NCI-H1436 treated with DMSO at 0.1 percent for 48 hours (cell line): ENCODE measurements at places on chromosomes 16 and 17.

DNA sequence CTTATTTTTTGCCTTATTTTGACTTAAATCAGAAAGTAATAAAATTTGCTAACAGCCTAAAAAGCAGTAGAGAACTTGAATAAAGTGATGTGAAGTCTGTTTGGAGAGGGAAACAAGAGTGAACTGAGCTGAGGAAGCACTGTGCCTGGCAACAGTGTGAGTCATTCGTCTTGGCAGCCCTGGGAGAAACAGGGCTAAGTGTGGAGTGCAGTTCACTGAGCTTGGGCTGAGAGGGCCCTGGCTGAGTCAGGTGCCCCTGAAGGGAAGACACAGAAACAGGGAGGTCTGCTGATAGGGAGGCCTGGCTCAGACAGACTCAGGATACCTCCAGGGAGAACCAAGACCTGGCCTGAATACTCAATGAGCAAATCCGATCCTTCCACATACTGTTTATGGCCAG, 132.1 kb downstream of the HS3ST4 start:
- no peak for DNase-seq

GRCh38 chr17:67974598-67975066, 21.6 kb downstream of the C17orf58 start:
- DNase-seq, result no peak

GRCh38 chr17:77933777-77934398, 24.6 kb upstream of the TNRC6C start:
- DNase-seq, result no peak

- no peak for DNase-seq
Measured at GRCh38 chr16:2897110-2897509, 14.1 kb downstream of the FLYWCH2 start.

DNA sequence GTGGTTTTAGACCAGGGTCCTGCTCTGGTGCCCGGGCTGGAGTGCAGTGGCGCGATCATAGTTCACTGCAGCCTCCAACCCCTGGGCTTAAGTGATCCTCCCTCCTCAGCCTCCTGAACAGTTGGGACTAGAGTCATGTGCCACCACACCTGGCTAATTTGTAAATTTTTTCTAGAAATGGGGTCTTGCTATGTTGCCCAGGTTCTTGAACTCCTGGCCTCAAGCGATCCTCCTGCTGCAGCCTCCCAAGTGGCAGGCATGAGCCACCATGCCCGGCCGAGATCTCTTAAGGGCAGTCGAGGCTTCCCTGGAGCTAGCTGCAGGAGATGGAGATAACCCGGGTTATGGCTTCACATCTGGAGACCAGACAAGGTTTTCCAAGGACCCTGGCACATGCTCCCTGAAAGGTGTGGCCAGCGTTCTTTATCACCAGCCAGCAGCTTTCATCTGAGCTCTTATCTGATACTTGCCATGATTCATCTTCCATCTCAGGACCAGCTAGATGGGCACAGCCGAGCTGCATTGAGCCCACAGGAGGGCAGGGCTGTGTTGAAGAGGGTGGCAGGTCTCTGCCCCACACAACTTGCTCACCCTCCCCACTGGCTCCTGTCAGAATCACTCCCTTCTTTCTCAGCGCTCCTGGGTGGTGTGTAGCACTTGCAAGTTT, 28.6 kb downstream of the SCNN1B start:
- no peak for DNase-seq

GRCh38 chr16:6047325-6047724, 949.7 kb upstream of the EEF2KMT start:
- DNase-seq, result no peak

- no peak for DNase-seq
Measured at GRCh38 chr17:35171834-35172233, 22.4 kb downstream of the SLC35G3 start.

DNA sequence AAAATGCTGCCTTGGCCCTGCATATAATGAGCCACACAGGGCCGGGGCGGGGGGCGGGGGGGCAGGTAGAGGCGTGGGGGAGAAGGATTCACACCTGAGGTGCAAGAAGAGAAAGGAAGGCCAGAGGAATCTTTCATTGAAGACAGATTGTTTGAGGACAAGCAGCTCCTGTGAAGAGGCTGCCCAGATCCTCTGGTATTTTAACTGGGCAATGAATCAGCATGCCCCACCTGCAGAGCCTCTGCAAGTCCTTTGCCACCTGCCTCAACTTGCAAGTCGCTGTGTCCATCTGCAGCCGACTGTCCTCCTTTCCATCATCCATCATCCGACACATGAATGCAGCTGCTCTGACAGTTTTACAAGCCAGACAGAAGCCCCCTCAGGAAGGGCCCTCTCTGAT, 1.2 kb upstream of the SOST start:
- DNase-seq, result no peak

GRCh38 chr17:31428111-31428510, 36.6 kb downstream of the RAB11FIP4 start:
- no peak for DNase-seq

DNA sequence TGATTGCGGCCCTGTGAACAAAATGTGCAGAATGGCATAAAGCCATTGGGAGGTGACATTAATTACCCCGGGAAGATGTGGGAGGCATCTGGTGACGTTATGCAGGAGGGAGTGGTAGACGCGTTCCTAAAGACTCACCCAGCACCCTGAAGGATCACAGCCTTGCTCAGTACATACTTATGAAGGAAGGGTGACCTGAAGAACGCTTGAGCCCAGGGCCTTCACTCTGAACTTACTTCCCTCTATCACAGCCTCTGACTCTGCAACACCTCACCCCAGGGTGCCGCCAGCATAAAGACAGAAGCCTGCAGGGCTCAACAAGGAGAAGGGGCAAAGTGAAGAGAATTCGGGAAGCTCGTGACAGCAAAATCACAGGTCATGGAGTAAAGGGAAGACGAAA, 9.4 kb downstream of the MFSD6L start:
- DNase-seq, result no peak

GRCh38 chr16:48393485-48394354, 8.5 kb upstream of the SIAH1 start:
- DNase-seq, result no peak

DNA sequence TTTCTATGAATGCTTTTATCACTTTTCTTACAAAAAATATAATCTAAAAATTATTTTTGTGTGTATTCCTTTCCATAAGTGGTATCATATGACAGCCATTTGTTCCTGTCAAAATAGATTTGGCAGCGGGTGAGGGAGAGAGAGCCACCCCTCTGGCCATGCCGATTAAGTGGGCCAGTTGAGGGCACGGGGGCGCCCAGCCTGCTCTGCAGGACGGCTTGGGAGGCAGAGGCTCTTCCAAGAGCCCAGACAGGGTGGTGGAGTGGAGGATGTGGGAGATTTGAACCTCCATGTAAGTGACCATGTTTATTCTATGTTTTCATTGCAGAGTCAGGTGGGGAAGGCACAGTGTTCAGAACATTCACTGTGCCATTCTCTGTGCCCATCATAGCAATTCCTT, 88.8 kb downstream of the IRX3 start:
- DNase-seq, result no peak

DNA sequence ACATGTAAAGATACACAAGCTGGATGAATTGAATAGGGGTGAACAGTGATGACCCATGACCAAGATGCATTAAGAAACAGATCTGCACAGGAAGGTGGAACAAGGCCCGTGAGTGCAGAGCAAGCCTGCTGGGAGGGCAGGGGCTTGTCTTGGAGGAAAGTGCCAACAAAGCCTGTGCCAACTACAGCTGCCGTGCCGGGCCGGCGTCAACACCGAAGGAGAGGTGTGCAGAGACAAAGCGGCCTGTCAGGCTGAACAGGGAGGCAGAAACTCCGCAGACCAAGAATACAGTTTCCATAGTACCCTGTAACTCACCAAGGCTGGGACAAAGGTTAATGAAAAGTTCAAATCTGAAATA, 46.7 kb downstream of the ANKRD11 start:
- DNase-seq, result no peak

DNA sequence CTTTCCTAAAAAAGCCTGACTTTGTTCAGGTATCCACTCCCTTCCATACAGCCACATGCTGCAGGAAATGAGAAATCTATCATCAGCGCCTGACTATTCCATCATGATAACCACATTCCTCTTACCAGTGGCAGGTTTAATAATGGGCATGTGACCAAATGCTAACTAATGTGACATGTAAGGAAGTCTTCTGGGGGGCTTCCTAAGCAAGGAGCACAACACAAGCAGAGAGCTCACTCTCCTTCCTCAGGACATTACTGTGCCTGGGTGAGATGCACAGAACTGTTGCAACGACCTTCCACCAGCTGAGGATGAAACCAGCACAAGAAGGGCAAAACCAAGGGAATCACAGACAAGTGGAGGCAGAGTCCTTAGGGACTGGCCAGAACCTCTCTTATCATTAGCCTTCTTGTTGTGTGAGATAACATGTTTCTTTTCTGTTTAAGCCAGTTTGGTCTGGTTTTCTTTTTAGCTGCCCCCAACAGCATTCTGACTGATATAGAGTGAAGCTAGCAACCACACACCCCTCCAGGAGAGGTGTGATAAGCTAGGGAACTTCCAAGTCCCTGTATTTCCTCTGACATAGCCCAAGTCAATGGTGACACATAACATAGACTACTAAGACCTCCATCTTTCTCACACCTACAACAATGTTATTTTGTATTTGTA, 16.9 kb downstream of the MYO1D start:
- DNase-seq, result no peak

DNA sequence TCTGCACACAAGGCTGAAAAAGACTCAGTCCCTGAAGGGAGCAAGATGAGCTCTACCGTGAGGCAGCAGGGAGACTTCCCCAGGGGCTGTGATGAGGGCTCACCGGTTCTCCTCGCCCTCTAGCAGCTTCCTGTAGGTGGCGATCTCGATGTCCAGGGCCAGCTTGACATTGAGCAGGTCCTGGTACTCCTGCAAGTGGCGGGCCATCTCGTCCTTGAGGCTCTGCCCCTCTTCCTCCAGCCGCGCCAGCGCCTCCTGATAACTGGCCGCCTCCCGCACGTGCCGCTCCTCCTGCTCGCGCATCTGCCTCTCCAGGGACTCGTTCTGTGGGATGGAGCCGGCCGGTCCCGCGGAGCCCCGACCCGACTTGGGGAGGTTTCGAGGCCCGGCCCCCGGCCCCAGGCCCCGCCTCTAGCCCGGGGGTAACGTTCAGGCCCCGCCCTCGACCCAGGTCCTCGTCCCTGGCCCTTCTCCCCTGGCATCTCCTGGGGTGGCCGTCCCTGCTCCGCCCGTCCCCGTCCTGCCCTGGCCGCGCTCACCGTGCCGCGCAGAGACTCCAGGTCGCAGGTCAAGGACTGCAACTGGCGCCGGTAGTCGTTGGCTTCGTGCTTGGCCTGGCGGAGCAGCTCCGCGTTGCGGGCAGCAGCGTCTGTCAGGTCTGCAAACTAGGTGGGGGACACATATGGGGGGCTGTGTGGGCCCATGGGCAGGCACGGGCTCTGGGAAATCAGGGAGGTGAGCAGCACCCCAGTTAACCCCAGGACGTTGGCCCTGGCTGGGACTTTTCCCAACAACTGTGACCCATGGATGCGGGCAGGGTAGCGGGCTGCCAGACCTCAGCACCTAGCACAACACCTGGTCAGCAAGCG, 3.9 kb downstream of the GFAP start:
- DNase-seq, result no peak

DNA sequence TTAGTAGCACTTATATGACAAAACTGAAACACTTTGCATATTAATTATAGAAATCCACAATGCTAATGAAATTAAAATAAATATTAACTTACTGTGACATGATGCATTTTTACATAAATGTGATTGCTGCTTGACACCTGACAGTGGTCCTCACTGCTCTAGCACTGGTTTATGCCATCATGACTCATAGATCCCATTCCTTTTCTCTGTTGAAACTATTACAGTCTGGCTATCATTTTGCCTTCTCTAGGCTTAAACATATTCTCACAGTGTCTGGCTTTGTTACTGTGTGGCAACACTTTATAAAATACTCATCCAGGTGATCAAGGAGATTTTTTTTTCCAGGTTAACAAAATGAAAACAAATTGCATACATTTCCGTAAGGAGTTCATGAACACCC, 108.0 kb downstream of the MRTFB start:
- DNase-seq, result no peak

DNA sequence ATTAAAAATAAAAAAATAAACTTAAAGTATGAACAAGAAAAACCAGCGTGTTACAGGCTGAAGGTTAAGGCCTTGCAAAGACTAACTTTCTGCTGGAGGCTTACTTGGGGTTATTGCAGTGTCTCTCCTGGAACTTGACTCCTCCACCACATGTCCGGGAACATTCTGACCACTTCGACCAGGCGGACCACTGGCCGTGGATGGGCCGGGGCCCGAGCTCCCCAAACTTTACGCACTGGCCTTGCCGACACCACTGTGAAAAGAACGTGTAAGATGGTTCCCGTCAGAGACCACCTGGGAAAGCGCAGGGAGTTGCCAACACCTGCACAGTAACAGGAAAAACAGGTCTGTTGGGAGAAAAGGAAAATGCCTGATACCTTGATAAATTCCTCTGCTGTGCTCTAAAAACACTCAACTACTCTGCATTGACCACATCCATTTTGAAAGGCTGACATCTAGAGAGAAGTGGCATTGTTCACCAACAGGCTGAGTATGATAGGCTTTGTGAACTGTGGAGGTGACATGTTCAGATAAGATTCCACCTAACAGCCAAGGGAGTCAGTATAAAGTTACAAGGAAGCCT, 99.1 kb downstream of the ADAMTS18 start:
- DNase-seq, result no peak

GRCh38 chr16:81455006-81455405, 10.4 kb downstream of the CMIP start:
- DNase-seq, result no peak

GRCh38 chr17:28549236-28550132, 2.9 kb downstream of the UNC119 start:
- no peak for DNase-seq

GRCh38 chr17:79350533-79350932, 260.3 kb downstream of the RBFOX3 start:
- DNase-seq, result no peak

DNA sequence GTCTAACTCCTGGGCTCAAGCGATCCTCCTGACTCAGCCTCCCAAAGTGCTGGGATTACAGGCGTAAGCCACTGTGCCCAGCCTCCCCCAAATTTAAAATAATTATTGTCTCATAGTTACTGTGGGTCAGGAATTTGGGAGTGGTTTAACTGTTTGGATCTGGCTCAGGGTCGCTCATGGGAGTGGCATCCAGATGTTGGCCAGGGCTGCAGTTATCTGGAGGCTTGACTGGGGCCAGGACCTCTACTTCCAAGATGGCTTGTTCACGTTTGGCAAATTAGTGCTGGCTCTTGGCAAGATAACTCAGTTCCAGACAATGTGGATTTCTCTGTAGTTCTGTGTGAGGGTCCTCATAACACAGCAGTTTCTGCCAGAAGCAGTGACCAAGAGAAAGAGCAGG, 8.0 kb downstream of the TEN1 start:
- DNase-seq, result no peak

DNA sequence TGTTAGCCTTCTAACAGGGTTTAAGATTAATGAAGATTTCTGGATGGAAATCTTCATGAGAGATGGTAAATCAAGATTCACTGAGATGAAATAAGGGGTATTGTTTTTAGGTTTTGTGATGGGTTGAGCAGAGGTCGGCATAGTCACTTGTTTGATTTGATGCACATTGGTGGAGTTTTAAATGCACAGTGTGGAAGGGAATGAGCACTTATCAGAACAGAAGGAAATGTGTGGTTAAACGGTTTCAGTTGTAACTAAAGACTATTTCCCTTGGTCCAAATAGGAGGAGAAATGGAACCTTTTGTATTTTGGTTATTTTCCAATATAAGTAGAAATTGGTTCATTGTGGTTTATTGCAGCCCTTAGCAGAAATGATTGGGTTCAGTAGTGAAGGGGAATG, 34.1 kb downstream of the CBFB start:
- DNase-seq, result no peak

GRCh38 chr16:4574919-4575705, 19.0 kb downstream of the C16orf96 start:
- no peak for DNase-seq

- DNase-seq, result no peak
Measured at GRCh38 chr16:67841198-67841815, 813 bp upstream of the THAP11 start.
